ENCODE measurements at places on chromosomes 5 and 9.

DNA sequence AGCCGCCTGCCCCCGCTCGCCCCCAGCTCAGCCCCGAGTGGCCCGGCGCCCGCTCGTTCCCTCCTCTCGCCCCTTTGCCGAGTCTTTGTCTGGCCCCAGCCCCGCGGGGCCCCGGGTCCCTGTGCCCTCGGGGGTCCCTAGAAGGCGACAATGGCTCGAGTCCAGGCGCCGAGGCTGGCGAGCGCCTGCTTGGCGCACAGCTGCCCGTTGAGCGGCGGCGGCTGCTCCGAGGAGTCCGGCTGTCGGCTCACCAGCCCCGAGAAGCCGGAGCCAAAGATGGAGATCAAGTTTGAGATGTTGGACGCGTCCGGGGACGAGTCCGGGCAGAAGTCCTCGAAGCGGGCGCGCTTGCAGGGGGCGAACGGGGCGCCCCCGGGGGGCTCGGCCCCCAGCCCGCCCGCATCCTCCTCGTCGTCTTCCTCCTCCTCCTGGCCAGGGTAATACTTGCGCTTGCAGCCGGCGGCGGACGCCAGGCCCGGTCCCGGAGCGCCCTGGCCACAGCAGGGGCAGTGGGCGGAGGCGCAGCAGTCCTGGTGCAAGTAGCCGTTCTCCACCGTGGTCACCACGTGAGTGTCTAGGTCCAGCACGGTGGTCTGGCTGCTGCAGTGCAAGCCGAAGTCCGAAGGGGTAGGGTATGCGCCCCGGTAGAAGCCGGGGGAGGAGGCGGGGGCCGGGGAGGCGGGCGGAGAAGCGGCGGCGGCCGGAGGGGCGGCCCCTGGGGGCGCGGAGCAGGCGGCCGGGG lies 1.2 kb downstream of the IER5L start:
- DNase-seq, result no peak

- no peak for DNase-seq
These were observed 373.4 kb downstream of the GADD45G start for GRCh38 chr9:89978185-89978584.

DNA sequence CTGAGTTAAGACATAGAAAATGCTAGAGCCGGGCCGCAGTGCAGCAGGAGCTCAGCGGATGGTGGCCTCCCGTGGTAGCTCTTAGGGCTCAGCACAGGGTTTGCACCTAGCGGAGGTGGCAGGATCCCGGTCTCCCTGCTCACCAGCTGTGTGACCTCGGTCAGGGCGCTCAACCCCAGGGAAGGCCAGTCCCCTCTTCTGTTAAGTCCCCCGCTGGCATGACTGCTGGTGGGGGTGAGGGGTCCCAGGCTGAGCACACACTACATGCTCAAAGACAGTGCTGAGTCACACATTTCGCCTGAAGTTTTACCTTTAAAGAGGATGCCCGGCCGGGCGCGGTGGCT lies 39.0 kb downstream of the HRH2 start:
- DNase-seq, result no peak

DNA sequence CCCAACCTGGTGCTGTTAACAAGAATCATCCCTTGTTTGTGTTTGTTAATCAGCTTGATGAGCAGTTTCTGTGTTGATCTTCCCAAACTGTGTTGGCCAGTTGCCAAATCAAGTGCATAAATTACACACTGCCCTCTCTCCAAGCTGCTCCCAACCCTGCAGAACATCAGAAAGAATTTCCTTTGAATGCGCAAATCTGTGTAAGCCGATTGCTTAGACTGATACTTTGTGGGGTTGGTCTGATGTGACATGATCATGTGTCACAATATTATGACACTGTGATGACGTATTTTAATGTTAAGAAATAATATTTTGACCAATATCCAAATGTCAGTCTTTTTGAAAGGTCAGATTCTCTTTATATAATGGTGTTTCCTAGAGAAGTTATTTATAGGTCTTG lies 766.4 kb upstream of the WWC1 start:
- DNase-seq, result peak; percentile 8

- DNase-seq, result no peak
These were observed 896.6 kb downstream of the TLE1 start for GRCh38 chr9:80792726-80793125.

DNA sequence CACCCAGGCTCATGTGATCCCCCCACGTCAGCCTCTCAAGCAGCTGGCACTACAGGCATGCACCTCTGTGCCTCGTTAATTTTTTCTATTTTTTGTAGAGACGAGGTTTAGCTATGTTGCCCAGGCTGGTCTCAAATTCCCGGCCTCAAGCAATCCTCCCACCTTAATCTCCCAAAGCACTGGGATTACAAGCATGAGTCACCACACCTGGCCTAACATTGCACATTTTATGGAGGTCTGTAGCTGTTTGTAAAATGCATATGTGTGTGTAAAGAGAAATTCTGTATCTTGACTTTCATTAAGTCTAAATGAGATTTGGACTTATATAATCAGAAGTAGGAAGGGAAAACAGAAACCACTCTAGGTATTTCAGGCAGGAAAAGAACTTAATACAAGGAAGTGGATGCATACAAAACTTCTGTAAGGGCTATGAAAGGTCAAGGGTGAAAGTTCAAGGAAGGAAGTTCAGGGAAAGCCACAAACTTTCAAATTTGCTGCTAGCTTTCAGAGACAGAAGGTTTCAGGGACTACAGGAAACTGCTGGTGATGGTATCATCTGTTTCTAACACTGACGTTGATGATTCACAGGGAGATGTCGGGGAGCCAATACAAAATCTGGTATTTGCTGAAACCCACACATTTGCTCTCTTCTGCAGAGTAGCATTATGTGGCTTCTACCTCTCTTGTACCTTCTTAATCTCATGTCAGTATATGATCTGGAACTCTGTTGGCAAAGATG lies 209.4 kb downstream of the PIK3R1 start:
- peak; percentile 9 for DNase-seq
